Karpas-422 (cell line): ENCODE measurements at places on chromosomes 2 and 18. TPM values are rescaled to one million over a fixed set of nuclear protein-coding genes. Genes with fewer than 3 reads are reported as not detected.
A peak's percentile ranks its signal among the peaks of the same experiment; 100 is the strongest.

DNA sequence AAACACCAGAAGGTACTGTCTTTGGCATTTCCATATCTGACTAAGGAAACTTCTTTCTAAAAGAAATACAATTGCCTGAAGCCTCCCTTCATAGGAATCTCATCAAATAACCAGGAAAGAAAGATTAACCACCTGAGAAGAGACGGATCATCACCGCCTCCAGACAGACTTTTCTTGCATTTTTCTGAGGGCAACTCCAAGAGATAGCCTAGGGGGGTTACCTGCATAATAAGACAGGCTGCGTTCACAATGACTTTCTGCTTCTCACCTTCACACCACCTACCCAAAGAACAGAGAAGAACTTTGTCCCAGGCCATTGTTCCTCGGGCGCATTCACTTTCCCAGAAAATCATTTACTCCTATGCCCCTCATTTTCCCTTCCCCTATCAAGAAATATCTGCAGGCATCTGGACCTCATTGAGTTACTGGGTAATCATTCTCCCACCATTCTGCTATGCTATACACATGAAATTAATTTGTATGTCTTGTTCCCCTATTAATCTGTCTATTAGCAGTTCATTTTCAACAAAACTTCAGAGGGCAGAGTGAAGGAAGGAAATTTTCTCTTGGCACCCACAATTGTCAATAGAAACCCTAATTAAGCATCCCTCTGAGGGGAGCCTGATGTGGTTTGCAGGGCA lies 8.3 kb upstream of the POMC start:
- no peak for DNase-seq

- peak; percentile 70 for DNase-seq
Measured at GRCh38 chr18:76528477-76529432, 33.7 kb upstream of the ZNF516 start.

DNA sequence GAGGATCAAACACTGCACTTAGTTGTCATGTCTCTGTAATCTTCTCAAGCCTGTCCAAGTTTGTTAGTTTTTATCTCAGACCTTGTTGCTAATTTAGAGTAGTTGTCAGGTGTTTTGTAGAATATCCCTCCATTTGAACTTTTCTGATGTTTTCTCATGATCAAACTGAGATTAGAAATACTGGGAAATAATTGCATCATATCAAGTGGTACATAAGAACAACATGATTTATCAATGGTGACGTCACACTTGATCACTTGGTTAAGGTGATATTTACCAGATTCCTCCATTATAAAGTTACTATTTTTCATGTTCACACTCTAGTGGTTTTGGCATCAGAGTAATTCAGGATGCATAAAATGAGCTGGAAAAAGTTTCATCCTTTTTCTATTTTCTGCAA lies 1182.4 kb upstream of the ZEB2 start:
- DNase-seq, result no peak

DNA sequence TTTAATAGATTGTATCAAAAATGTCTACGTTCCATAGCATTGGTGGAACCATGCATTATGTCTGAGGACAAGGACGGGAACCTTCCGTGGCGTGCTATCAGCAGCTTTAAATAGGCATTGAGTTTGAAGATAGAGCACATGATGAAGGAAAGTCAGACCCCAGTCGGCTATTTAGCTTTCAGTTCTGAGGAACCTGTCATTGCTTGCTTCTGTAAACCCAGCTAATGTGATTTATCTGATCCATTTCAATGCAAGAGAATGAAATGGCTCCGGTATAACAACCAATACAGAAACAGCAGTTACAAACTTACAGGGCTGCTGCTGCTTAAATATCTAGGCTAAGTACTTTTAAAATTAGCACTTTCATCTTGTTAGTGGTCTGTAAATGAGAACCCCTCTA lies 503.3 kb downstream of the RNF144A start:
- DNase-seq, result no peak

CAVIN2 gene
- total RNA-seq, result 2.7 and 3.1 TPM in 2 replicates
